ENCODE measurements at places on chromosomes 1 and 21.

DNA sequence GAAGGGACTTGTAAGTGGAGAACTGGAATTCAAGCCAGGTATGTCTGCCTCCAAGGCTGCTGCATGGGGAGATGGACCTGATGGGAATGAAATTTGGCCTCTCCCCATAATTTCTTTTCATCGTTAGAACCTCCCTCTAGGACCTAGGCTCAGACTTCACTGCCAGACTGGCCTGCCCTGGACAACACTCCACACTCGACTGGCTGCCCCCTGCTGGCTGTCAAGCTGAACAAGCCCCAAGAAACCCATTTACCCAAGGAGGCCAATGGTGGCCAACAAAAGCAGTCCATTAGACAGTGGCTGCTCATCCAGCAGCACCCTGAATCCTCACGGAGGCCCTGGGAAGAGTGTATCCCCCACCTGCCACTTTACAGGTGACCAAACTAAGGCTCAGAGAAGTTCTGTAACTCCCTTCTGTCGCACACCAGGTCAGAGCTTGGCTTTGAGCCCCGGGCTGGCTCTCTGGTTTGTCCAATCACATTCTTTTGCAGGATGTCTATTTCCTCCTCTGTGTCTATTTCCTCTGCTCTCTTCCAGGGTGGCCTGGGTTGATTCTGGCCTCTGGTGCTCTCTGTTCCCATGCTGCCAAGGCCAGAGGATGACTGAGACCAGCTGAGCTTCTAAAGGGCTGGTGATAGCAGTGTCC, 3.8 kb downstream of the RNF186 start:
- H3K4me1 ChIP-seq, result no peaks in the 10 kb centered on the region
- H3K27ac ChIP-seq, result no peak overlapping the region
- peaks cover 6% of the 10 kb centered on the region for H3K27me3 ChIP-seq
- no peak overlapping the region for H3K4me3 ChIP-seq
- peak; percentile 64 for DNase-seq

GRCh38 chr1:175530183-175530582, 213.2 kb downstream of the TNR start:
- peak; percentile 24 for DNase-seq
- no peak overlapping the region for H3K4me3 ChIP-seq
- H3K27me3 ChIP-seq, result no peaks in the 10 kb centered on the region
- no peaks in the 10 kb centered on the region for H3K36me3 ChIP-seq
- H3K27ac ChIP-seq, result no peak overlapping the region

GRCh38 chr1:246048693-246049092, 458.4 kb downstream of the SMYD3 start:
- no peaks in the 10 kb centered on the region for H3K27me3 ChIP-seq
- no peak overlapping the region for H3K4me3 ChIP-seq
- H3K27ac ChIP-seq, result no peak overlapping the region
- DNase-seq, result no peak

- H3K27me3 ChIP-seq, result peaks cover 13% of the 10 kb centered on the region
- peak overlapping the region; percentile 99 for H3K27ac ChIP-seq
- DNase-seq, result no peak
- peaks cover 26% of the 10 kb centered on the region for H3K4me1 ChIP-seq
These were observed 1.3 kb upstream of the NRIP1 start for GRCh38 chr21:15066123-15066575.

- peaks cover 25% of the 10 kb centered on the region for H3K4me1 ChIP-seq
- H3K27me3 ChIP-seq, result peaks cover 12% of the 10 kb centered on the region
- H3K36me3 ChIP-seq, result no peaks in the 10 kb centered on the region
- H3K27ac ChIP-seq, result no peak overlapping the region
These were observed 40.3 kb upstream of the CASZ1 start for GRCh38 chr1:10836726-10837125.

DNA sequence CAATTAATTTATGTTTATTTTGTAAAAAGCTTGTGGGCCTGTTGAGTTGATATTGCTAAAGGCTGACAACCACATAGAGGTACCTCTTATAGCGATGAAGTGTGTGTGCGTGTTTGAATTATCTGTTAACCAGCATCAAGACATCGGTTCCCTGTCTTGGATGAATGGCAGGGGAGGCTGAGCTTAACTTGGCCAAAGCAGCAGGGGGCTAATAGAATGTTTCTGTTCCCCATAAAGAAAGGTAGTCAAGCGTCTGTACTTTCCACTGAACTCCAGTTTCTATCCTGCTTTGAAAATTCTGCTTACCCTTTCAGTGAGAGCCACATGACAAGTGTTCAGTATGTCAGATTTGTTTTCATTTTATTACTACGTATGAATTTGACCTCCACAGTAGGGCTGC, 63.0 kb downstream of the ROR1 start:
- no peaks in the 10 kb centered on the region for H3K36me3 ChIP-seq
- DNase-seq, result no peak
- H3K4me3 ChIP-seq, result no peak overlapping the region
- H3K4me1 ChIP-seq, result peaks cover 30% of the 10 kb centered on the region
- H3K27me3 ChIP-seq, result no peaks in the 10 kb centered on the region

DNA sequence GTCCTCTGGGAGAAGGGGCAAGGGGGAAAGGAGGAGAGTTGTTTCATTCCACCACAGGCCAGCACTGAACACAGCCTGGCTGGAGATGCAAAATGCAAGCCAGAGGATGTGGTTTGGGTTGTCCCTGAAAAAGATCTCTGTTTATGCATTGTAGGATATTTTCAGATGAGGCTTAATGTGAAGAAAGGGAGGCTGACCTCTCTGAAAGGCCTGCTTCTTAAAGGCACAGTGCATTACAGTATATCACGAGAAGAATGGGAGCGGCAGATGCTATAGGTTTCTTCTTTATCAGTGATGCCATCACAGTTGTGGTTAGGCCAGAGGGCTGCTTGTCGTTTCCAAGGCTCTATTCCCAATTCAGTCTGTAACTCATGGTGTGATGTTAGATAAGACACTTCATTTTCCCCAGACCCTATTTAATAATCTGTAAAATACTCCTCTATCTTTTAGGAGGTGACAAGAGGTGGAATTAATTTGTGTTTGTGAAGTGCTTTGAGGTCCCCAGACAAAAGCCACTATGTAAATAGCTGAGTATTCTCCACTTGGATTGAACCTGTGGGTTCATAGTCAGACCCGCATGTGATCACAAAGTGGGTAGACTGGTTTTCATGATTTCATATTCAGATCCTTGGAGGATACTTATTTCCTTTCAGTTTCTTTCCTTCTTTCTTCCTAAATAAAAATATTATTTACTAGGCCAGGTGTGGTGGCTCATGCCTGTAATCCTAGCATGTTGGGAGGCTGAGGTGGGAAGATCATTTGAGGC, 76.5 kb upstream of the WDR26 start:
- no peak overlapping the region for H3K27ac ChIP-seq
- peaks cover 6% of the 10 kb centered on the region for H3K27me3 ChIP-seq
- DNase-seq, result no peak
- H3K4me1 ChIP-seq, result peaks cover 25% of the 10 kb centered on the region
- no peak overlapping the region for H3K4me3 ChIP-seq

DNA sequence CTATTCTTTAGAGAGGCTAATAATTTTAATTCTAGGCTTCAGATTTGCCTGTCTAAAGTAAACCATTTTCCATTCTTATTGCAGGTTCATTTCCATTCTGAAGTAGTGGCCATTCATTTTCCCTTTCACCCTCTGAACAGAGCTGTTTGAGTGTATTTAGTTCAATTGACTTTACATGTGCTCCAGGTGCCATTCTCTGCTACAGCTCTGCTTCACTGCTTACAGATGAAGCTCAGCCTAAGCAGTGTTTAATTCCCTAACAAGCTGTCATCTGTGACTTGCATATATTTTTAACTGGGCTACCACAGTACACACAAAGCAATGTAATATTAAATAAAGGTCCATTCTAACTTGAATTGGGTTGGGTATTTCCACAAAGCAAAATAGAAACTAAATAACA, 1031.6 kb downstream of the KCNT2 start:
- no peaks in the 10 kb centered on the region for H3K36me3 ChIP-seq
- no peak overlapping the region for H3K4me3 ChIP-seq
- H3K27ac ChIP-seq, result no peak overlapping the region
- no peaks in the 10 kb centered on the region for H3K4me1 ChIP-seq

DNA sequence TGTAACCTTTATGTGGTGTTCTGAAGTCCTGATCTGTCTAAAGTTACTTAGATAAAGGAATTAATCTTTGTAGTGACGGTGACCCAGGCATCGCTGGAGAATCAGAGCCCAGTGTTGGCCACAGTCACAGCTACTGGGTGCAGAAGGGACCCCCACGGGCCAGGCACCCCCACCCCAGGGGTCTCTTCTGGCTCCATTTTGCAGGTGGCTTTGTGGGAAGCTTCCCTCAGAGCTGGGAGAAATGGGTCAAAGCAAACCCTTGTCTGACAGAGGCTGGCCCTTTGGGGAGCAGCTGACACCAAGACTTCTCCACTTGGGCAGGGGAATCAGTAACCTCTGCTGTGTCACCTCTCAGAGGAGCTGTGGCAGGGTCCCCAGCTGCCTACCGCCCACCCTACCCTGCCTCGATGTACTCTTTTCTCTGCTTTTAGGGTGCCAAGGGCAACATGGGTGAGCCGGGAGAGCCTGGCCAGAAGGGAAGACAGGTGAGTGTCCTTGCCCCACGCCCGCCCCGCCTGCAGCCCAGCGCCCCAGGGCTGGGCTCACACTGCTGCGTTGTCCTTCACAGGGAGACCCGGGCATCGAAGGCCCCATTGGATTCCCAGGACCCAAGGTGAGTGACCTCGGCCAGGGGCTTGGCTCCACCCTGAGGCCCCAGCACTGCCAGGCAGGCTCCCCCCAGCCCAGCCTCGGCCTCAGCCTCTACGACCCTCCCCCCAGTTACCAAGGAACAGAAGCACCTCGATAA, 17.7 kb downstream of the COL6A2 start:
- H3K36me3 ChIP-seq, result no peaks in the 10 kb centered on the region
- no peak overlapping the region for H3K27ac ChIP-seq
- DNase-seq, result no peak
- no peaks in the 10 kb centered on the region for H3K4me1 ChIP-seq
- H3K27me3 ChIP-seq, result no peaks in the 10 kb centered on the region

DNA sequence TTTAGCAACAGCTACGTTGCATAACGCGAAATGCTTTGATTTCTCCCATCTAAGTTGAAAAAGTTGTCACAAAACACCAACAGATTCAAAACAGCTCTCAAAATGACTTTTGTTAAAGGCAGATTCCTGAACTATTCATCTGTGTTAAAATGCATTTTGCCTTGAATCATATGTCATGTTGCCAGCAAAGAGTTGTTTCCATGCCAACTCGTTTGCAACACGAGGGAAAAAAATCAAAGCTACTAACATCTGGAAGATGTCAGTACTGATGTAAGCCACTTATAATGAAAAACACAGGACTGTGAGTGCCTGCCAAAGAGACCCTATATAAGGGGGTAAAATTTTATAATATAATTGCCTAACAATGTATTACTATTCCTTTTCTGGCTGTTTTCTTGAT, 182.7 kb upstream of the PTBP2 start:
- no peak for DNase-seq
- no peak overlapping the region for H3K4me3 ChIP-seq
- H3K4me1 ChIP-seq, result no peaks in the 10 kb centered on the region
- H3K27ac ChIP-seq, result no peak overlapping the region
- H3K27me3 ChIP-seq, result no peaks in the 10 kb centered on the region

GRCh38 chr1:225933072-225933471, 7.9 kb downstream of the LEFTY2 start:
- H3K4me1 ChIP-seq, result peaks cover 6% of the 10 kb centered on the region
- no peak for DNase-seq
- no peak overlapping the region for H3K4me3 ChIP-seq
- no peaks in the 10 kb centered on the region for H3K36me3 ChIP-seq
- H3K27ac ChIP-seq, result no peak overlapping the region
